Heart right ventricle (tissue), 16 donors: ENCODE measurements at places on chromosomes 5 and 9. TPM values are rescaled to one million over a fixed set of nuclear protein-coding genes. Genes with fewer than 3 reads are reported as not detected.

GRCh38 chr5:88979244-88979643 lies 96.3 kb upstream of the MEF2C start:
- no peaks in the 10 kb centered on the region for H3K36me3 ChIP-seq
- no peak for DNase-seq
- no peaks in the 10 kb centered on the region for H3K27me3 ChIP-seq
- no peak overlapping the region for H3K4me3 ChIP-seq

DNA sequence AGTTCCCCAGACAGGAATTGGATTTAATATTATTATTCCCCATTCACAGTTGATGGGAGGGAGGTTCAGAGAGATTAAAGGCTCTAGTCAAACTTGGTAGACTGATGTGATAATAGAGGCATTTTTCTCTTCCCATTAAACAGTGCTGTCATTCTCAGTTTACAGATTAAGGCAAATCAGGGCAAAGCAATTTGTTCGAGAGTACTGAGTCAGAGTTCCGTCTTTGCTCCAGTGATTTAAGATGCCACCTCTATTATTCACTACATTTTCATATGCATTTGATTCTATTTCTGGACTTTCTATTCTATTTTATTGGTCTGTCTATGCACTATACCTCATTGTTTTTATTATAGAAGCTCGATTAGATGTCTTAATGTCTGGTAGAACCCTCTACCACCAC lies 201.0 kb upstream of the RAI14 start:
- H3K4me3 ChIP-seq, result no peak overlapping the region
- peaks cover 10% of the 10 kb centered on the region for H3K27me3 ChIP-seq
- H3K4me1 ChIP-seq, result no peaks in the 10 kb centered on the region
- H3K27ac ChIP-seq, result no peak overlapping the region
- DNase-seq, result no peak

- no peaks in the 10 kb centered on the region for H3K27me3 ChIP-seq
- no peak for DNase-seq
- H3K4me3 ChIP-seq, result no peak overlapping the region
- no peaks in the 10 kb centered on the region for H3K36me3 ChIP-seq
- H3K4me1 ChIP-seq, result no peaks in the 10 kb centered on the region
Observed at GRCh38 chr9:7567687-7568086, 231.9 kb downstream of the DMAC1 start.

GRCh38 chr5:119614838-119615237 lies 14.5 kb upstream of the FAM170A start:
- no peak overlapping the region for H3K27ac ChIP-seq
- no peak overlapping the region for H3K4me3 ChIP-seq
- no peak for DNase-seq
- H3K4me1 ChIP-seq, result no peaks in the 10 kb centered on the region
- H3K36me3 ChIP-seq, result no peaks in the 10 kb centered on the region

DNA sequence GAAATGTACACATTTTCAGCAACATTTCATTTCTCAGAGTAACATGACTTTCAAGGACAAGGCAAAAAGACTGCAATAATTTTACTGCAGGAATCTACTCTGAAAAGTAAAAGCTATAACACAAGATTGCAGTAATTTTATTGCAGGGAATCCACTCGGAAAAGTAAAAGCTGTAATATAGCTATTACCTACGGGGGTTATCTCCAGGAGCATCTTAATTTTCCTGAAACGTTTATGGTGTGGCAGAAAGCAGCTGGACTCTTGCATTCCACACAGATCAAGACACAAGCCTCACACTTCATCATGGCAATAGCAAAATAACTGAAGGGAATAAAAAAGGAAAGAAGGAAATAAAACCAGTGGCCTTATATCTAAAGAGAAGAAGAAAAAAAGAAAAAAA lies 171.2 kb downstream of the TSSK1B start:
- H3K36me3 ChIP-seq, result no peaks in the 10 kb centered on the region
- DNase-seq, result no peak
- H3K4me1 ChIP-seq, result peaks cover 16% of the 10 kb centered on the region
- no peak overlapping the region for H3K4me3 ChIP-seq
- no peaks in the 10 kb centered on the region for H3K27me3 ChIP-seq

GRCh38 chr5:162372256-162372655 lies 304.7 kb downstream of the GABRG2 start:
- no peaks in the 10 kb centered on the region for H3K4me1 ChIP-seq
- no peak overlapping the region for H3K27ac ChIP-seq
- DNase-seq, result no peak
- no peaks in the 10 kb centered on the region for H3K27me3 ChIP-seq

GRCh38 chr5:18811661-18812060 lies 1176.3 kb downstream of the CDH18 start:
- H3K4me3 ChIP-seq, result no peak overlapping the region
- H3K27me3 ChIP-seq, result no peaks in the 10 kb centered on the region

ADGRD2 gene
- not detected for total RNA-seq
